ENCODE measurements at places on chromosomes 1 and 21.

GRCh38 chr1:191085121-191085520, 607.5 kb upstream of the BRINP3 start:
- DNase-seq = no peak

GRCh38 chr1:29706936-29707335, 470.6 kb downstream of the PTPRU start:
- DNase-seq = no peak

GRCh38 chr1:220889333-220889732, 10.1 kb downstream of the HLX start:
- DNase-seq = no peak

- DNase-seq = no peak
Observed at GRCh38 chr1:62794053-62794452, 10.1 kb downstream of the ATG4C start.

- no peak for DNase-seq
Observed at GRCh38 chr1:193019442-193020026, 39.6 kb downstream of the UCHL5 start.

GRCh38 chr1:240946926-240947325, 335.0 kb upstream of the GREM2 start:
- DNase-seq = no peak

GRCh38 chr1:231872461-231872910, 245.9 kb downstream of the DISC1 start:
- no peak for DNase-seq

GRCh38 chr1:100604372-100604771, 66.4 kb downstream of the GPR88 start:
- no peak for DNase-seq

DNA sequence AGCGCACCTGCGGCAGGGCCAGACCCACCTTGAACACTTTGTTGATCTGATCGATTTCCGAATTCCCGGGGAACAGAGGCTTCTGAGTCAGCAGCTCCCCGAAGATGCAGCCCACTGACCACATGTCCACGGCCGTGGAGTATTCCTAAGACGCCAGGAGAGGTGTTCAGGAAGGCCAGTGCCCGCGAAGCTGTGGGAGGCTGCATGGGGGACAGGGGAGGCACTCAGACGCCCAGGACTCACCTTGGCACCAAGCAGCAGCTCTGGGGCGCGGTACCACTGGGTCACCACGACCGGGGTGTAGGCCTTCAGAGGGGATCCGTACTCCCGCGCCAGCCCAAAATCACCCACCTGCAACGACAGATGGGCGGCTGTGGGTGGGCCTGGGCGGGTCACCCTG, 11.2 kb upstream of the SLC35E2B start:
- DNase-seq = no peak

DNA sequence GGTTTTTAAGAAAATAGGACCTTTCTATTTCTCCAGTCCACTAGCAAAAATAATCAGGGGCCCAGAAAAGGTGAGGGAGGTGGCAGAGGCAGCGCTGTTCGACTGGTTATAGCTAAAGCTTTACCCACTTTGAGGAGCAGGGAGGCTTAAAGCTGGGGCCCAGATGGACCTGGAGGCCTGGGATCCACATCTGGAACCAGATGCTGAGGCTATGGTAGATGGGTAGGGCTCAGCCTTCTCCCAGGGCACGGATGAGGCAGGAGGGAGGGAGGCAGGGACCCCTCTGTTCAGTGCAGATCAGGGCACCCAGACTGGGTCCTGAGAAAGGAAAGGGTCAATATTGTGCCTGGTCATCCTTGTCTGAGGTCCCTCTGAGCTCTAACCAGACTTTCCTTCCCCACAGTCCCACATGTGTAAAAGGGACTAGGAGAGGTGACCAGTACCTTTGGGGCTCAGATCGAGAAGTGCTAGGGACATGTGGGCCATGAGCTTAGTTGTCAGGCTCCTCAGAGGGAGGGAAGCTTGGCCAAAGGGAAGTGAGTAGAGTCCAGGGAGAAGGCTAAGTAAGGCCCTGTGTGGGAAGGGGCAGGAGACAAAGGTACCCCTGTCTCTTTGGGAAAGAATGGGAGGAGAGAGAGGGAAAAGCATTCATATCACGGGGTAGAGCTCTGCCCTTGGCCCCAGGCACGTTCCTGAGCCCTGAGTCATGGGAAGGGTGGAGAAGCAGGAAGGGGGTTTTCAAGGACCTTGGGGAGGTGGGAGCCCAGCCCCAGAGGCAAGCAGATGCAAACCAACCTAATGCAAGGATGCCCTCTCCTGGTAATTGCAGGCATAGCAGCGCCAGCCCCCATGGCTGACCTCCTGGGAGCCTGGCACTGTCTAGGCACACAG, 15.4 kb downstream of the LMNA start:
- DNase-seq = no peak

DNA sequence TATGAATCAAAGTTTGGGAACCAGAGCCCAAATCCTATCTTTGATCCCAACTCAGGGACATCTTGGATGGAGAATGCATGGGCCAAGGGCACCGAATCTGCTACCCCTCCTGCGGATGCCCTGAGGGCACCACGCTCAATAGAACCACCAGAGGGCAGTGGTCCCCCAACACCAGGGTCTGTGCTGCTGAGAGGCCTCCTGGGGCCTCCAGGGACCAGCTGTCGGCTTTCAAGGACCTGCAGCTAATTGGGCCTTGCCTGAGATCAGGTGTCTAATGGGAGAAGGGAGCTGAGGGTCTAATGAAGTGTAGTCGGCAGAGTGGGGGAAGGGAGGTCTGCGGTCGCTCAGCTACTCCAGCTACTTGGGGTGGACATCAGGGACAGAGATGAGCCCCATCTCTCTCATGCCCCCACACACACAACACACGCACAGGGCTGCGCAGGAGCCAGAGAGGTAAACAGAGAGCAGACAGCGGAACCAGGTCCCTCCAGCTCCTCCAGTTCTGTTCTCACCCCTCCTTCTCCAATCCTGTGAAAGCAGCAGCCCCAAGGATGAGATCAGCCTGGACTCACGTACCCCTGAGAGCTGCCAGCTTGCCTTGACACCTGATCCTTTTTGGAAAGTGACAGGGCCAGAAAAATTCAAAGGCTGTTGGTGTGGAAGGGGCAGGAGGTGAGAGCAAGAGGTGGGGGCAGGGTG, 34.9 kb upstream of the PPP1R15B start:
- DNase-seq = peak; percentile 67

GRCh38 chr21:25907573-25908275, 173.0 kb downstream of the GABPA start:
- DNase-seq = no peak

DNA sequence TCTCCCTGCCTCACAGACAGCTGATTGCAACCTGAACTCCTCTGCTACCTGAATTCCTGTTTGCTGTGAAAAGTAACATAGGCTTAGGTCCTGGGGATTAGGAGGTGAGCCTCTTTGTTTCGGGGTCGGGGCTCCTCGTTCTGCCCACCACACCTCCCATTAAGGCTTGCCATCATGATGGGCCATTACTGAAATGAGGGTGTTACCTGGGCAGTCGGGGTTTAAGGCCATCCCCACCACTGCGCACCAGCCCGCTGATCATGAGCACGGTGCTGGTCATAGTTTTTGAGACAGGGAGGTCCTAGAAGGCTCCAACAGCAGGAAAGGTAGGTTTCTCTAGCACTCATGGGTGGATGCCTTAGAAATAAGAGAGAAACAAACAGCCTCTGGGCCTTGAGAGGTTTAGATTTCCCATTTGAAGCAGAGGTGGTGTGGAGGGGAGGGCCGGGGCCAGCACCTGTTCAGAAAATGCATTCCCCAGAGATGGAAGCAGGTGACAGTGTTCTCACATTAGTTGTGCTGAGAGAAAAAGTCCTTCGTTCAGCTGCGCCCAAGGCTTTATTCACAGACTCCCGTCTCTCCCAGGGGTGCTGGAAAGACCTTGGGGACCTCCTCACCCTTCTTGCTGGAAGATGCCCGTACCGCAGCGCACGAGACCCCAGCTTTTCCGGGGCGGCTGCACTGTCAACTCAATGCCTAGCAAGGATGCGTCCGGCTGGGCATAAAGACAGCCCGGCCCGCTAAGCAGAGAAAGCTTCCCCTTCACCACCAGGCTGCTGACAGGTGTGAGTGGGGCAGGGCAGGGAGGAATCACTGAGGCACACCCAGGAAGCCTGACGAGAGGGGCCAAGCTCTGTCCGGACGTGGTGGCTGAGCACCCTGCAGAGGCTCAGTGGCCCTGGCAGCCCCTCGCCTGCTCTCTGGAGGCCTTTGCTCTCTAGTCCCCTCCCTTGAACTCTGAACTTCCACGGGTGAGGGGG, 125.5 kb downstream of the PGBD5 start:
- no peak for DNase-seq

DNA sequence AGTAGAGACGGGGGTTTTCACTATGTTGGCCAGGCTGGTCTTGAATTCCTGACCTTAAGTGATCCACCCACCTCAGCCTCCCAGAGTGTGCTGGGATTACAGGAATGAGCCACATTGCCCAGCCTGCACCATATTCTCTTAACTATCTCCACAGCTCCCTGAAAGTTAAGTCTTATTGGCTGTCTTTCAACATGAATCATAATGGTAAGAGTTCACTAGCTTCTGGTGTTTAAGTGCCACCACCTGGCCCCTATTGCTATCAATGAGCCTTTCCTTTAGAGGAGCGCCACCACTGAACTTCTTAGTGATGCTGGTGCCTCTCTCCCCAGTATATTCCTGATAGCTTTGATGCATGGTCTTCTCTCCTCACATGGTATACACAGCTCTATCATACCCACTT, 15.7 kb downstream of the ZFYVE9 start:
- no peak for DNase-seq

- no peak for DNase-seq
Observed at GRCh38 chr1:203101813-203102634, 16.2 kb upstream of the MYOG start.

- no peak for DNase-seq
Observed at GRCh38 chr1:20928146-20928545, 141.0 kb upstream of the HP1BP3 start.

GRCh38 chr1:6329851-6330250, 63.7 kb downstream of the ACOT7 start:
- no peak for DNase-seq

DNA sequence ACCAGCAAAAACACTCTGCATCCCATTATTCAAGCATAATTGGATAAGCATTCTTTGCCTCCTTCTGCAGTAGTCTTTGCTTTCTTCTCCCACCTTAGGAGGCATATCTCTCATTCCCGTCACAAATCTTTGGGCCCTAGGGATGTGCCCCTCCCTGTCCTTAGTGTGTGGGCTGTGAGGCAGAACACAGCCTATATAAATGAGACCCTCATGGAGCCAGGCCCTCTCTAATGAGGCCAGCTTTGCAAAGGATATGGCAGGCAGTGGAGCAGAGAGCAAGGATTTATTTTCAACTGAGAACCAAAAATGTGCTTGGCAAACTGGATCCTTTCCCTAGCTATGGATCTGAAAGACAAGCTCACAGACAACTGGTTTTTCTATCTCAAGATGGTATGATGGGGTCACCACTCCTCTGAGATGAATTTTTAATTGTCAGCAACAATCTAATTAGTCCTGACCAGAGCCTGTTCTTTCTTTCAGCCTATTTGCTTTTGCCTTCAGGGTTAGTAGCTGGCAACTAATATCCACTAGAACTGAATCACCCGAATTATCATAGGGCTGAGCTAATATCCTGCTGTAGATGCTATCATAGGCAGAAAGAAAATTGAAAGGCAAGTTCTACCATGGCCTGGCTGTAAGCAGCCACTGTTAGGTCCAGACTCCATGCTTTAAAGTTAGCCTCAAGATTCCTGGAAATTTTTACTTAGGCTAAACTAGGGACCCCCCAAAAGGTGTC, 134.2 kb downstream of the SYT2 start:
- DNase-seq = no peak

- peak; percentile 91 for DNase-seq
Observed at GRCh38 chr1:33080885-33081553, at the start of gene AZIN2. Gene AZIN2, plus strand, starts transcription at chr1:33081153. Its CDS starts 1,097 bp downstream, at chr1:33082250.

- DNase-seq = no peak
Observed at GRCh38 chr1:119489201-119489600, 17.8 kb upstream of the HSD3B1 start.

GRCh38 chr1:70090141-70090540, 115.2 kb downstream of the LRRC40 start:
- no peak for DNase-seq

GRCh38 chr1:20469406-20470076, 16.5 kb downstream of the CAMK2N1 start:
- DNase-seq = no peak

DNA sequence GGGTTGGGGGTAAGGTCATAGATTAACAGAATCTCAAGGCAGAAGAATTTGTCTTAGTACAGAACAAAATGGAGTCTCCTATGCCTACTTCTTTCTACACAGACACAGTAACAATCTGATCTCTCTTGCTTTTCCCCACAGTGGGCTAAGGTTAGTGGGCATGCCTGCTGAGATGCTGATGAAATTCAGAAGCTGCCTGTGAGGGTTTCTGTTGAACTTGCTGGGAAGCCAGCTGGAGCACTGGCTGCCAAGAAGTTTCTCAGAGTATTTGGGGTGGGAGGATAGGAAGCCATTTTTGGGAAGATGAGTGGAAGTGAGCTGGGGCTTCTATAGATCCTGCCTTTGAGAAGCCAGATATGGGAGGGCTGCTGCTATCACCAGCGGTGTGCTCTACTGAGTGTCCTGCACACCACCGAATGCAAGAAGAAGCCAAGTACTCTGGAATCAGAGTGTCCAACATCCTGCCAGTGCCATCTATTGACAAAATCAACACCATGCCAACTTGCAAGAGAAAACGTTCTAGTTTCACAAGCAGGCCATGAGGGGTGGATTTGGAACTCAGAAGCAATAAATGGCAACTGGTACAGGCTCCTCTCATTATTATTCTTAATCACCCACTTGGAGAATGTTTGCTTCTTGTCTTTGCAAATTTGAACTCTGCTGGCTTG, 102.7 kb downstream of the PTPRU start:
- no peak for DNase-seq

DNA sequence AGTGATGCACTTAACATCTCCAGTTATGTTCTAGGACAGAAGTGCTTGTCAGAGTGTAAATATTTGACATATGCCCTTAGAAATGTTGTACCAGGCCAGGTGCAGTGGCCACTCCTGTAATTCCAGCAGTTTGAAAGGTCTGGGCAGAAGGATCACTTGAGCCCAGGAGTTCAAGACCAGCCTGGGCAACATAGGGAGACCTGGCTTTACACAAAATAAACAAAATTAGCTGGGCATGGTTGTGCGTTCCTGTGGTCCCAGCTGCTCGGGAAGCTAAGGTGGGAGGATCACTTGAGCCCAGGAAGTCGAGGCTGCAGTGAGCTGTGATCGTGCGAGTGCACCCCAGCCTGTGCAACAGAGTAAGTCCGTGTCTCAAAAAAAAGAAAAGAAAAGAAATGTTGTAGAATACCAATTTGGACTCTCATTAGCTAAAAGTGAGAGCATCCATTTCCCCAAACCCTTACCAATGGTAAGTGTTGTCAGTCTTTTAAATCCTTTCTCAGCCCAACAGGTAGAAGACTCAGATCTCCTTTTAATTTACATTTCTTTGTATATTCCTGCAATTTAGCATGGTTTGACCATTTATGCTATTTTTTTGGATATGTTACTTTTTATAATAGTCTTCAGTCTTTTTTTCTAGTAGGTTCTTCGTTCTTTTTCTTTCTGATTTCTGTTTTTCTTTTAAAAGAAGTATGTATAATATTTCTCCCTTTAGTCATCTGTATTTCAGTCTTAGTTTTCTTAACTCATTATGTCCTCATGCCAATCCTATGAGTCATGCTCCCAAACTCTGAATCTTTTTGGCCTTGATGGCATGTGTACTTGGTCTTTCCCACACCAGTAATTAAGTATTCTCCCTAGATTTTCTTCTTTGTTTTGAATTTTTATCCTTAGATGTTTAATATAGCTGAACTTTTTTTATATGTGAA, 74.4 kb downstream of the CAMTA1 start:
- DNase-seq = no peak

All from stimulated activated CD8-positive, alpha-beta memory T cell treated with anti-CD3 and anti-CD28 coated beads, Interleukin-7, amount 100 ng/mL, for 4 hours (primary cell).